Stimulated activated CD4-positive, alpha-beta T cell treated with anti-CD3 and anti-CD28 coated beads, Interleukin-12 subunit alpha, Interleukin-12 subunit beta, amount 100 ng/mL, for 4 hours (primary cell): ENCODE measurements at places on chromosomes 2 and 18.

DNA sequence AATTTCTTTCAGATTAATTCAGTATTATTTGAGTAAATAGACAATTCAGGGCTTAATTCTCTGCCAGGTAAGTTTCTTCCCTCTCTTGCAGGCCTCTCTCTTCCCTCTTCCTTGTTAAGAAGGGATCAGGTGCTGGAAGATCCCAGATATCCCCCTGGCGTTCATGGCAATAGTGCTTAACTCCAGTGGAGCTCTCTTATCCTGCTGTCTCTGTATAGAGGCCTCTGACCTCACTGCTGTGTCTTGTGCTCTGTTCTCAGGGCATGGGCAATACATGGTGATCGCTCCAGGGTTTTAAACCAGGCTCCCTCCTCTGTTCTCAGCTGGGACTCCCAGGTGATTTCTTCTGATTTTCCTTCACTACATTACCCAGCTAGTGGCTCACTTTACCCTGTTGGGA is 226.8 kb downstream of the MC4R start:
- no peak for DNase-seq

DNA sequence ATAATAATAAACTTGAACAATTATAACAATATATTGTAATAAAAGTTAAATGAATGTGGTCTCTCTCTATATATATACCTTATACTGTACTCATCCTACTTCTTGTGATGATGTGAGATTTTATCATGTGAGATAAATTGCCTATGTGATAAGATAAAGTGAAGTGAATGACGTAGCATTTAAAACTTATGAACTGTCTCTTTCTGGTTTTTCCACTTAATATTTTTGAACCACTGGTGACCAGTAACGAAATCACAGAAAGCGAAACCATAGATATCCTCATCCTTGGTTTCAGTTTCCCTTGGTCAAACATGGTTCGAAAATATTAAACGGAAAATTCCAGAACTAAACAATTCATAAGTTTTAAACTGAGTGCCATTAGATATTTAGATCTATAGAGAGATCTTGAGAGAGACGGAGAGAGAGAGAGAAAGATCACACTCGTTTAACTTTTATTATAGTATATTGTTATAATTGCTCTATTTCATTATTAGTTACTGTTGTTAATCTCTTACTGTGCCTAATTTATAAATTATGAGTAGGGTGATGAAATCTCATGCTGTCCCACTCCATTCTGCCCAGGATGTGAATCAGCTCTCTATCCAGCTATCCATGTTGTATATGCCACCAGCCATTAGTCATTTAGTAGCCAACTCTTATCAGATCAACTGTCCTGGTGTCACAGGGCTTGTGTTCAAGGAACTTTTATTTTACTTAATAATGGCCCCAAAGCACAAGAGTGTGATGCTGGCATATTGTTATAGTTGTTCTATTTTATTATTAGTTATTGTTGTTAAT is 156.8 kb downstream of the THADA start:
- DNase-seq = no peak

GRCh38 chr2:175310813-175311504 is 129.4 kb upstream of the ATP5MC3 start:
- no peak for DNase-seq

DNA sequence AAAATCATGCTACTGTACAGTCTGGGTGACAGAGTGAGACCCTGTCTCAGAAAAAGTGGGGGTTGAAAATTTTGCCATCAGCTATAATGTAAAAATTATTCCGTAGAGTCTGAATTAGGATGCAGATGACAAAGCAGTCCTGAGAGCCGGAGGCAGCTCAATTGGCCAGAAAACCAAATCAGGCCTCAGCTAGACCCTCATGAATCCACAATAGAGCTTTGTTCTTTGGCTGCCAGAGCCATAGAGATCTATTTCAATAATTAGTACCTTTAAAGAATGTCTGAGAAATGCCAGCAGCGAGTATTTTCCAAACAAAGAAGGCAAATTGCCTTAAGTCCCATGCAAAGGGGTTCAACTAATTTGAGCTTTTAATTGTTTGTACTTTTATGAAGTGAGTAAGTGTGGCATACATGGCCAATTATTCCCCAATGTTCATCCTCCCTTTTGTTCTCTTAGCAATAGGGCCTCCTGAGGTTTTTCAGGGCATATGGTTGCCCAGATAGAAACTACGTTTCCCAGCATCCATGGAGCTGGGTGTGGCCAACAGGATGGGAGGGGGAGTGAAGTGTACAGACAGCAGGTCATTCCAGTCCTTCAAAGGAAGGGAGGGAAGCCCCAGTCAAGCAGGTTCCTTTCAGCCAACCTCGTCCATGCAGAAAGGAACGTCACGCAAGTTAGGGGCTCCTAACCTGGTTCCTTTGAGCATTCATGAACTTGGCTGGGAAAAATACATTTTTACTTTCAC is 211.3 kb upstream of the APCDD1 start:
- DNase-seq = no peak

DNA sequence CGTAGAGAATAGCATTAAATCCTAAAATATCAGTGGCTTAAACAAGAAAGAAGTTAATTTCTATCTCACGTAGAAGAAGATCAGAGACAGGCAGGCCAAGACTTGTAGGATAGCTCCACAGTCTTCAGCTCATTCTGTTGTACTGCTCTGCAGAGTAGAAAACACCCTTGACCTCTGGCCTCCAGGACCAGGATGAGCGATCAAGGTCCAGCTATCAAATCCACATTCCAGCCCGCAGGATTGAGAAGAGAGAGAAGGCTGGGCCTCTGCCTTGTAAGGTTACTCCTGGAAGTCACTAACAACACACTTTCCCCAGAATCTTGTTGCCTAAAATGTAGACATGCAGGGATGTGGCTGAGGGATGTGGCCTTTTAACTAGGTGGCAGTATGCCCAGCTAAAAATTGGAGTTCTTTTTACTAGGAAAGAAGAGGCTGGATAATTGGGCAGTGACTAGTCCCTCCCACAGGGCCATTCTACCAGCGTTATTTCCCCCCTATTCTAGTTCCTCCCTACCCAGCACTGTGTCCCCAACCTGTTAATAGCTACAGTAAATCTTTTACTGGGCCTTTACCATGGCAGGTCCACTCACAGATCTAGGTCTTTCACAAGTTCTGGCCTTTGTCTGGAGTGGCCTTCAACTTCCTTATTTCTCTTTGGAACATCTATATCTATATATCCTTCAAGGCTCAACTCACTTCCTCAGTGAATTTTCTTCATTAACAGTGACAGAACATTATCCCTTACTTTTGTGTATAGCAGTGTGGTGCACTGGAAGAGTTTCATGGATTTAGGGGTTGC is 165.0 kb downstream of the DIS3L2 start:
- no peak for DNase-seq

GRCh38 chr2:150230004-150230403 is 257.5 kb downstream of the RND3 start:
- DNase-seq = no peak

DNA sequence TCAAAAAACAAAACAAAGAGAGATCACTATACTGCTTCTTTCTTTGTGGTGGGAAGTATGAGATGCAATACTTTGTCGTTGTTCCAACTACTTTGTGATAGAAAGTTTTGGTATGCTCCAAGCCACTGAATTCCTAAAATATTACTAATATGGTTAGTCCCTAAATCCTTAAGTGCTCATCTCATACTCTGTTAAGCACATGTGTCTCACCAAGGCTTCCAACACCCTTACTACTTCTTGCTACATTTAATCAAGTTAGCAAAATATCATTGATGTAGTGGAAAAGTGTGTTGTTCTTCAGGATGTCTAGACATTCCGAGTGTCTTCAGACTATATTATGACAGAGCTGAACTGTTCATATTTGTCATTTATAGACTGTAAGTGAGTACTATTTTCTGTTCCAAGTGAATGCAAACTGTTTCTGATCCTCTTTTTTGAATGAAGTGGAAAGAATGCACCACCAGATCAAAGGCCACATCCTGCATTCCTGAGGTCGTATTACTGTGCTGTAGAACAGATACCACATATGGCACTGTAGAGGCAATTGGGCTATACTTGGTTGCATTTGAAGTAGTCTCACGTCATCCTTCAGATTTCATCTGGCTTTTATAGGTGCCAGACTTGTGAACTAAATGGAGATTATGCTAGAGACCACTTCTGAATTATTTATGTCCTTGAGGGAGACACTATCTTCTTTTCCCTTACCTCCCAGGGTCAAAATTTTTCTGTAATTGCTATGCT is 298.4 kb upstream of the ZNF521 start:
- no peak for DNase-seq

- DNase-seq = no peak
Observed at GRCh38 chr2:36577884-36578283, 20.1 kb downstream of the FEZ2 start.

- no peak for DNase-seq
Observed at GRCh38 chr18:5639131-5639530, 95.3 kb upstream of the EPB41L3 start.

DNA sequence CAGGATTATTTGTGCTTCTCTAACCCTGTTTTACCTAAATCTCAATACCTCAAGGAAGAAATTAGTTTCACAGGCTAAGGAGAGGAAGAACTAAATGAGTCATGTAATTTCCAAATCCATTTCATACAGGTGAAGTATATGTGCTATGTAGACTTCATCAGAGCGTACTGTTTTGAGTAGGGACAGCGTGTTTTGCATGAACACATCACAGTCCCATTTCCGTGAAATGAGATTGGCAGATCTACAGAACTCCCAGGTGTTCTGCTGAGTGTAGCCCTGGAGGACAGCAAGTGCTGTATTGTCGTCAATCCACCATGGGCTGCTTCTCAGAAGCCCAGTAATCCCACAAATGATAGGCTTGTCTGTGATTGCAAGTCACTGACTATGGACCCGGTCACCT is 97.7 kb downstream of the XRCC5 start:
- DNase-seq = no peak
